ENCODE measurements at places on chromosomes 5 and 9.

DNA sequence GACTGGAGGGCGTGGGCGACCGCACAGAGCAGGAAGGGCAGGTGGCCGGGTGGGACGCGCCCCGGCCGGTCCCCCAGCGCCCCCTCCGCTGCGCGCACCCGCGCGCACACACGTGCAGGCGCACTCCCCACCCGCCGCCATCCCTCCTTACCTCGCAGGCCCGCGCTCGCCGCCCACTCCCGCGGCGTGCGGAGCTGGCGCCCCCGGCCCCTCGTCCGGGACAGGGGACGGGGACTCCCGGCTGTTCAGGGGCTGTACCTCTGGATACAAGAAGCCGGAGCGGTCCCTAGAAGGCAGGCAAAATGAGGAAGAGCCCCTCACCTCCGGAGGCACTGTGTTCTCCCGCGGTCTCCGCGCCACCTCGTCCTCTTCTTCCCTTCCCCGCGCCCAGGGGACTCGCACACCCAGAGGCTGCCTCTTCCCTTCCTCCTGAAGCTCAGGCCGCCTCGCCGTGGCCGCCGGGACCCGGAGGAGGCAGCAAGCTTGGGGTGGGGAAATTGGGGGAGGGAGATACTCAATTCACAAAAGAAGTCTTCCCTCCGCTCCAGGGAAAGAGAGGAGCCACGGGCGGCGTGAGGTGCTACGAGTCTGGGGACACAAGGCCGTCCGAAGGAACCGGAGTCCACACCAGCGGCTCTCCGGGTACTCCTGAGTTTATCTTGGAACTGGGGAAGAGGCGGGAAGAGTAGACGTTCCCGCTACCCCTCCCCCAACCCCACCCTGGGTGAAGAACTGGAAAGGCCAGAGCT is 1.4 kb upstream of the GABRB2 start:
- DNase-seq: peak; percentile 69

GRCh38 chr9:4861145-4861544 is 68.4 kb downstream of the RCL1 start:
- DNase-seq: no peak

DNA sequence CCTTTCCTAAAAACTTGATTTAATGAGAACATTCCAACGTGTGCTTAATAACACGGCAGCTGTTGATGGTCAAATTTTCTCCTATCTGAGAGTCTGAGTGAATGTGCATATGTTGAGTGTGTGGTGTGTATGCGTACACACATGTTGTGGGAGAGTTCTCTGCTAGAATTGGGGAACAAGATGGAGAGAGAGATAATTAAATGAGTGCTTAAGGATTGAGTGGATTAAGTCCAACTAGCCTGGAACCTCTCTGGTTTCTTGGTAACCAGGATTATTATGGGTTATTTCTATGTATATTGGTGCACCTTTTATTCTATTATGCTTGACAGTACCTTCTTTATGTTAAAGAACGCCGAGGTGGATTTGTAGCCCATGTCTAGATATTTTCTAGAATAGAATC is 36.4 kb upstream of the TNFAIP8 start:
- no peak for DNase-seq

DNA sequence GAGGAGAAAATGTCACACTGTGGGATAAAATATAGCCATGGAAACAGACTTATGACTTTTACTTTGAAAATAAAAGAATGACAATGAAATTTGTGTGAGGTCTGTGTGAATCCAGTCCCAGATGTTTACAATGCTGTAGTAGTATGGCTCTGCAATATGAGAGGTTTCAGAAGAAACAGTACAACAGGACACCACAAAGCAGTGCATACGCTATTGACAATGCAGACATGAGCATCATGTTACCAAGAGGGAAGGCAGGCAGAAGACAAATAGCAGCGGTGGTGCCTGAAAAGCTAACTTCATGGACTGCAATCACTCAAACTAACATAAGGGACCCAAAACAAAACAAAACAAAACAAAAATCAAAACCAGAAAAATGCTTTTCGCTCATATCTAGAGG is 1.8 kb downstream of the FGF10 start:
- DNase-seq: no peak

DNA sequence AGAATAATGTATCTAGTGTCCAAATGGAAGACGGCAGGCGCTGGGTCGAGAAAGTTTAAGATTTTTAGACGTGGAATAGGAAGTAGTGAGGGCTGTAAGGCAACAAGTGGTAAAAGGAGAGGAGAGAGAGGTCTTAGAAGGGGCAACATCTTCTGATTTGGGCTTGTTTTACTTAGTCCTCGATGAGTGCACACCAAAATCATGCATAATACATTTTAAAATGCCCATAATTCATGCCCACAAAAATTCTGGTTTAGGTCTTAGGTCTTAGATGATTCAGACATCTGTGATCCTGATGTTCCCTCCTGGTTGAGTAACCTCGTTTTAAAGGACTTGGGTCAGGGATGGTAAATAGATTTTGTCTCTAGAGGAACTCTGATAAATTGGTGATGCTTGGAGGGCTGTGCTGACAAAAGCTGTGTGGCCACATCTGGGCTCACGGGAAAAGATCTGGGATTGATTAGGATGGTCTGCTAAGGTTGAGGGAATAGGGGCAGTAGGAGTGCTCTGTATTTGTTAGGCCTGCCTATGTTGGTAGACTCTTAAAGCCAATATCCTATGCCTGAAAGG is 476.3 kb downstream of the CCDC171 start:
- no peak for DNase-seq

DNA sequence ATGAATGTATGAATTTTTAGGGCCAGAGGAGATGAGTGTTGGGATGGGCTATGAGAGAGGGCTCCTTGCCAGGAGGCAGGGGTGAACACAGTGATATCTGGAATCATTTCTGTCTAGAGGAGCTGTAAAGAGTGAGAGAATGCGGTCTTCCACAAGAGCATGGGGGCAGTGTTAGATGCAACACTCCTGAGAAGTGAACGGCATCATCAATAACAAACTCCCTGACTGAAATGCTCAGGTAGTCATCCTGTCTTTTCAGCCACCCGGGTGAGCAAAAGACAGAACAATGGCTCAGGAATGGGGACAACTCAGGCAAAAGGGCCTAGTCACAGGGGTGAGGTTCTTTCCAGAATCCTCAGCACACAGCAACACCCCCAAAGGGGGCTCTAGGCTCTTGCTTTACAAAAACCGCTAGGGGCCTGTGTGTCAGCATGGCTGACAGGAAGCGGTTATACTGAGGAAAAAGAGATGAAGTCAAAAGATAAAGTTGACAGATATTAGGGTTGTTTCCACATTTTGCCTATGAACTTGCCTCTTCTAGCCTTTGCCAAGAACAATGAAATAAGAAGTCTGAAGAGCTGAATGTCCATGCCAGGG is 104.6 kb upstream of the LRRTM2 start:
- DNase-seq: no peak

- DNase-seq: no peak
These were observed 319.1 kb upstream of the PIK3R1 start for GRCh38 chr5:67896311-67896929.

DNA sequence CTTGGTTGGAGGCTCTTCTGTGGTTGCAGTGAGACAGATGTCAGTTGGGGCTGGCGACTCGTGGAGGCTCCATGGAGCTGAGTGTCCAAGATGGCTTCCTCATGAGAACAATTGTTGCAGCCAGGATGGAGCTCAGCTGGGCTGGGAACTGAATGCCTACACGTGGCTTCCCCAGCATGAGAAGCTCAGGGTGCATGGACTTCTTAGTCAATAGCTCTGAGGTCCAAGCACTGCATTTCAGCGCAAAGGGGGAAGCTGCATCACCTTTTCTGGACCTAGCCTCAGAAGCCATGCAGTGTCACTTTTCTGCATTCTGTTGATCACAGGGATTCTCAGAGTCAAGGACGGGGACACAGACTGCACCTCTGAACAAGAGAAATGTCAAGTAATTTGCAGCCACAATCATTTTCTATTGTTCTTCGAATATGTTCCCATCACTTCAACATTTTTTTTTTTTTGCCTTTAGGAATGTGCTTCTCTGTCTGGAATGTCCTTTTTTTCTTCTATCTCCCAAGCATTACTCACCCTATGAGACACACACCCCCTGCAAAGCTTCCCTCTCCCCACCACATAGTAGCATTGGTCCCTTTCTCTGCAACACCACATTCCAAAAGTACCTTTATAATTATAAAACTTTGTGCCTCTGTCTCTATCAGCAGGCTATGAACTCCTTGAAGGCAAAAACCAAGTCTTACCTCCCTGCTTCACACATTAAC is 57.5 kb upstream of the STK32A start:
- no peak for DNase-seq

GRCh38 chr5:97534166-97534565 is 351.1 kb upstream of the RIOK2 start:
- peak; percentile 61 for DNase-seq

DNA sequence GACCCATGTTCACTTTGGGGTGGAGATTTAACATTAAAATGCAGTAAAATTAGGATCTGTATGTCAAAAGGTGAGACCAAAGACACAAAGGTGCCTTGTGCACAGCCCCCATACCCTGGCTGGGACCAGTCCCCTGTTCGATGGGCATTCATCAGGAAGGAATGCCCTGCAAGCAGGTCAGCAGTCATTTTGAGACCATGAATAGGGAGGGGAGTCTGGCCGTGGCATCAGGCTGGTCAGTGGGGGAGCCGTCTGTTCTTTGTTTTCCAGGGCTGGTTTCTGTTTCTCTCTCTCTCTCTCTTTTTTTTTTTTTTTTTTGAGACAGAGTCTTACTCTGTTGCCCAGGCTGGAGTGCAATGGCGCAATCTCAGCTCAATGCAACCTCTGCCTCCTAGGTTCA is 68.9 kb upstream of the GOLM1 start:
- no peak for DNase-seq

DNA sequence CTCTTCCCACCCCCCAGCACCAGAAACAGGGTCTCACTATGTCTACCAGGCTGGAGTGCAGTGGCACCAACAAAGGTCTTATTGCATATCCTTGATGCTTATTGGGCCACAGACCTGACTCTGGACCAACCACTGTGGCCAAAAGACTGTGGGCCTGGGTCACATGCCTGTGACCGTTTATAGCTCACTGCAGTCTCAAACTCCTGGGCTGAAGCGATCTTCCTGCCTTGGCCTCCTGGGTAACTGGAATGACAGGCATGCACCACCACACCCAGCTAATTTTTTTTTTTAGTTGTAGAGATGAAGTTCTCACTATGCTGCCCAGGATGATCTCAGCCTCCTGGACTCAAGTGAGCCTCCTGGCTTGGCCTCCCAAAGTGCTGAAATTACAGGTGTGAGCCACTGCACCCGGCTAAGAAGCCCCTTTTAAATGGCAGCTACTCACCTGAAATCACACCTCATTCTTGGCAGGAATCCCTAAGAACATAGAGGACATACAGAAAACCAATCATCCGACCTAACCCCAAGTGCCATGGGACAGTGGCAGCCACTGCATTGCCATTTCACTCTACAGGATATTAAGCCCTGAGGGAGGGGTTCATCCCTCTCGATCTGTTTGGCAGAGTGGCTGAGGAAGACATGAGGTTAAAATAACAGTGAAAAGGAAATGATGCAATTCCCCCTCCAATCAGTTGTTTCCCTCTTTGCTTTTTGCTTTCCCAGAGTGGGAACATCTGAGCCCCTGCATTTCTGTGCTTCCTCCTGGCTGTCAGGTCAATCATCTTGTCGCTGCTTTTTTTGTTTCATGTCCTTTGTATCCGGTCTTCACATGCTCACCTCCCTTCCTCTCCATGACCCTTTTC is 74.6 kb downstream of the LRRC70 start:
- no peak for DNase-seq

- no peak for DNase-seq
These were observed 58.9 kb downstream of the DAP start for GRCh38 chr5:10702040-10702629.

DNA sequence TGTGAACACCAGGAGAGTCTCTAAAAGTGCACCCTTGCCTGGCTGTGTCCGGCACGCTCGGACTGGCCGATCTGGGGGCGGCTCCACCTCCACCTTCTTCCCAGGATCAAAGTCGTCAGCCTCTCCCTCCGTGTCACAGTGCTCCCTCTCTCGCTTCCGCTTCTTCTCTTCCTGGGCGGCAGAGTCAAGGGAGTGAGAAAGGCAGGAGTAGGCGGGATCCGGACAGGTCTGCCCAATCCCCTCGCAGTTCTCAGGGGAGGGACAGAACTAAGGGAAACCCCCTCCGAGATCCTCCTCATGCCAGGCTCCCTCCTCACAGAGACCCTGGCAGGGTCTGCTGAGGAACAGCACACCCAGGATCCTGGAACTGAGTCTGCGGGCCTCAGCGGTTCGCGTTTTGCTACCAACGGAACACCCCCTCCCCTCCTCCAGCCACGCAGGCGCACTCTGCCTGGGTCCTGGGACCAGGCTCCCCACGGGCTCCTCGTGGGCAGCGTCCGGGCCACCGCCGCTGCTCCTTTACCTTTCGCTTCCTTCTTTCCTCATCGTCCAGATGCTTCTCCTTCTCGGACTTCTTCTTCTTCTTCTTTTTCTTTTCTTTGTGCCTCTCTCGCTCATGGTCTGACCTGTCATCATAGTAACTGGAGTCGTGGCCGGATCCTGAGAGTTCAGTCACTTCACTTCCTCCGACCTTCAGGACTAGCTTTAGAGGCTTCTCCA is 1.3 kb downstream of the BRD9 start:
- DNase-seq: peak; percentile 89

DNA sequence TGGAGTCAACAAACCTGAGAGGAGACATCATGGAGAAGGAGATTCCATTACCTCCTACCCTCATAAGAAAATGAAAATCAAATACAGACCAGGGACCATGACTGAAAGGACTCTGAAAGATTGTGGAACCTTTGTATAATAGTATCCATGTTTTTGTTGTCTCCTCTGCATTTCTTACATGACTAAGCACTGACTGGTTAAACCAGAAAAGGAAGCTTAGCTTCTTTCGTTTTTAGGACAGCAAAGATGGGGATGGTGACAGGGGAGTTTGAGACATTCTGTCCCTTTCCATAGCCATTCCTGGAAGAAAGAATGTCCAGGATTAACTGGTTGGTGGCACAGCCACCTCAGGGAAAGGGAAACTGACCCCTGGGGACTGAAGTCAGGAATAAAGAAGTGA is 22.2 kb downstream of the ITGA1 start:
- no peak for DNase-seq

- DNase-seq: peak; percentile 9
These were observed 3.5 kb upstream of the NEK6 start for GRCh38 chr9:124254261-124254682.

- no peak for DNase-seq
These were observed 16.4 kb upstream of the RPS14 start for GRCh38 chr5:150465927-150466326.

GRCh38 chr9:72412483-72413040 is 47.6 kb upstream of the ZFAND5 start:
- DNase-seq: no peak

GRCh38 chr9:105026451-105026850 is 98.5 kb upstream of the ABCA1 start:
- DNase-seq: no peak

- DNase-seq: no peak
These were observed 53.0 kb upstream of the KLF4 start for GRCh38 chr9:107542411-107543157.

- DNase-seq: peak; percentile 55
These were observed 71.3 kb downstream of the TMC1 start for GRCh38 chr9:72592502-72593403.

All from H7 (cell line).